ENCODE measurements at places on chromosomes 1 and 21.
A peak's percentile ranks its signal among the peaks of the same experiment; 100 is the strongest.

GRCh38 chr1:90340606-90341005, 345.7 kb downstream of the ZNF326 start:
- no peak for DNase-seq

GRCh38 chr21:35091496-35091895, 42.4 kb upstream of the RUNX1 start:
- DNase-seq = no peak

GRCh38 chr1:34362949-34363348, 186.2 kb downstream of the C1orf94 start:
- DNase-seq = no peak

- DNase-seq = no peak
Measured at GRCh38 chr1:62826901-62827300, 43.0 kb downstream of the ATG4C start.

DNA sequence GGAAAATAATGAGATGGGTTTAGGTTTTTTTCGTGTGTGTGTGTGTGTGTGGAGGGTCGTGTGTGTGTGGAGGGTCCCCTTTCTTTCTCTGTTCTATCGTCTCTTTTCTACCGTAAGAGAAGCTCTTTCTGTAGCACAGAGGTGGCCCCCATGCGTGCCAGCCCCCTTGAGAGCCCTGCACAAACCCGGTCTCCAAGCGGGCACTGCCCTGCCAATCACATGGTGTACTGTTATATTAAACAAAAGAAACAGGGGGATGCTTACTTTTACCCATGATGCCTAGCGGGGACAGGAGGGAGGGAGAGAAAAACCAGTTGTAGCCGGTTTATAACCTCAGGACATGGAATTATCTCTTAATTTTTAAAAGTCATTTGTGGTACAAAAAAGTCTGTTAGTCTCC, 41.0 kb downstream of the GATAD2B start:
- no peak for DNase-seq

DNA sequence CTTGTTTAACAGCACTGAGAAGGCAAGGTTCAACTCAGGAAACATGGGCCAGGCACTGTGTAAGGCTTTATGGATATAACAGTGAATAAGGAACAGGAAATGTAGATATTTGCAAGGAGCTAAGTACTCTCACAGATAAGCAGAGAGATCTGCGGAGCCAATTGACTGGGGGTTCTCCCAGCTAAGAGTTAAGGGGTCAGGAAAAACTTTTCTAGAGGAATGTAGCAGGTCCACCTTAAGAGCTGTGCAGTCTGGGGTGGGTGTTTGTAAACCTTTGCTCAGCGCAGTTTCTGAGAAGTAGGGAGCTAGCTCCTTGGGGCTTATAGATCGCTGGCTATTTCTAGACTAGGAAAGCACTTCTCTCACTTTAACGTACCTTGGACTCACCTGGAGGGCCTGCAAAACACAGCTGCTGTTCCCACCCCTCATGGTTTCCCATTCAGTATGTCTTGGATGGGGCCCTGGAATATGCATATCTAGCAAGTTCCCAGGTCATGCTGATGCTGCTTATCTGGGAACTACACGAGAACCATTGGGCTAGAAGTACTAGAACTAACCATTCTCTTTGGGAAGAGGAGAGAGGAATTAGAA, 51.7 kb downstream of the TLCD4 start:
- DNase-seq = no peak

GRCh38 chr1:77704736-77705135, 22.3 kb upstream of the ZZZ3 start:
- DNase-seq = no peak

- no peak for DNase-seq
Measured at GRCh38 chr1:61269602-61270001, 187.2 kb downstream of the NFIA start.

- DNase-seq = no peak
Measured at GRCh38 chr1:219126377-219126776, 47.3 kb upstream of the LYPLAL1 start.

GRCh38 chr1:22275626-22276395, 132.9 kb upstream of the WNT4 start:
- peak; percentile 27 for DNase-seq

DNA sequence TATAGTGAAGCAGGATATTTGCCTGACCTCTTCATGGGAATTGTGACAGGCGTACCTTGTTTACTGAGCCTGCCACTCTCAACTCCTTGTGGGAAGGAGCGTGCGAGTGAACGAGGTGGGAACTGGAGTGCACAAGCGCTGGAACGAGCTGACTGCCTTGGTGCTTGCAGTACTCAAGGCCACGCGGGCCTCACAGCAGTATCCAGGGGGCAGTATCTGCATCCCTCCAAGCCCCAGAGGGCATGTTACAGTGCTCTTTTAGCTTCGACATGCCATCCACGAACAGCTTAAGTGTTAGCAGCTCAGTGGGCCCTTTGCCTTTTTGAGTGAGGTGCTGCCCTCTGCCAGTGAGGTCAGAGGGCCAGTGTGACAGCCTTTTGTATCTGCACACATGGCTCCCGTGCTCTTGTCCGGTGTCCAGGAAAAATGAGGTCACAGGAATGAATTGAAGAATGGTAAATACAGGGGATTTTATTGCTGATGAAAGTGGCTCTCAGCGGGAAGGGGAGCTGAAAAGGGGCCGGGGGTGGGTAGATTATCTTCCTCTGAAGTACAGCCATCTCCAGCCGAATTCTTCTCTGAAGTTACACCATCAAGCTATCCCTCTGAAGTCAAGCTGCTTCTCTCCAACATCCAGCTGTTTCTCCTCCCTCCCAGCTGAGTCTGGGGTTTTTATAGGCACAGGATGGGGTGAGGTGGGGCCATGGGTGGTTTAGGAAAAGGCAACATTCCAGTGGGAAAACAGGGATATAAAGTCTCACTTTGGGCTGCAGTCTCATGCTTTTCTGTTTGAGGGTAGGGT, 69.3 kb downstream of the EPB41 start:
- no peak for DNase-seq

DNA sequence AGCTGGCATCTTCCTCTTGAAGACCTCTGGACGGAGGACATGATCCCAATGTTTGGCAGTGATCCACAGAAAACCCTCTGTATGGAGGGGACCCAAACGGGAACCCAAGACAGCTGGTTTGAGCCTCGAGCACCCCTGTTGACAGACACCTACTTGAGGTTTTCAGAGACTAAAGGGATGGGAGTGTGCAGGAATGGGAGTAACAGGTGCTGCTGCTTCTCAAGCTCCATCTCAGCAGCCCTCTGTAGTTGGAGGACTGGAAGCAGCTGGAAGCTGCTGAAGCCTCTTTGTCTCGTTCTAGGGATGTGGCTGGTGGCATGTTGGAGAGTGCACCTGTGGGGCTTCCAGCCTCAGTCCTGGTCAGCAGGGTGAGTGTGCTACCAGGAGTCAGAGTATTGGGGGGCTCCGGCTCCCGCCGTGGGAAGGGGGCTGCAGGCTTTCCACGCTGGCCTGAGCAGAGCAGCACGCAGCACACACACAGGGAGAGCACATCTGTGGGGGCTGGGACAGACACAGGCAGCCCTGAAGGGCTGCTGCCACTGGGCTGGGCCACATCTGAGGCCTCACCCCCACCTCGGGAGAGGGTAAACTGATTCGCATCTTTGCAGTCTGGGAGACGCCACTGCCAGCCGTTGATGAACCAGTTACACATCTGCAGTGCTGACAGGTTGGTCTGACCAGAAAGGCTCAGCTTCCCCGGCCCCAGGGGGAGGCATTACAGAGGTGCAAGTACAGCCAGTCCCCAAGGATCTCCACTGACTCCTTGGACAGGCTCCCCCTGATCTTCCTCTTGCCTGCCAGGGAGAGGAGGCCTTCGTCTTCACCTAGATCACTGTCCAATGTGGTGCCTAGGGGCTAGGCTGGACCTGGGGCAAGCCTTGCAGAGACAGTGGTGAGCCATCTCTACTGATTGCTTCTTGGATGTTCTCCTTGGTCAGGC, 56.6 kb downstream of the ADSS2 start:
- no peak for DNase-seq

DNA sequence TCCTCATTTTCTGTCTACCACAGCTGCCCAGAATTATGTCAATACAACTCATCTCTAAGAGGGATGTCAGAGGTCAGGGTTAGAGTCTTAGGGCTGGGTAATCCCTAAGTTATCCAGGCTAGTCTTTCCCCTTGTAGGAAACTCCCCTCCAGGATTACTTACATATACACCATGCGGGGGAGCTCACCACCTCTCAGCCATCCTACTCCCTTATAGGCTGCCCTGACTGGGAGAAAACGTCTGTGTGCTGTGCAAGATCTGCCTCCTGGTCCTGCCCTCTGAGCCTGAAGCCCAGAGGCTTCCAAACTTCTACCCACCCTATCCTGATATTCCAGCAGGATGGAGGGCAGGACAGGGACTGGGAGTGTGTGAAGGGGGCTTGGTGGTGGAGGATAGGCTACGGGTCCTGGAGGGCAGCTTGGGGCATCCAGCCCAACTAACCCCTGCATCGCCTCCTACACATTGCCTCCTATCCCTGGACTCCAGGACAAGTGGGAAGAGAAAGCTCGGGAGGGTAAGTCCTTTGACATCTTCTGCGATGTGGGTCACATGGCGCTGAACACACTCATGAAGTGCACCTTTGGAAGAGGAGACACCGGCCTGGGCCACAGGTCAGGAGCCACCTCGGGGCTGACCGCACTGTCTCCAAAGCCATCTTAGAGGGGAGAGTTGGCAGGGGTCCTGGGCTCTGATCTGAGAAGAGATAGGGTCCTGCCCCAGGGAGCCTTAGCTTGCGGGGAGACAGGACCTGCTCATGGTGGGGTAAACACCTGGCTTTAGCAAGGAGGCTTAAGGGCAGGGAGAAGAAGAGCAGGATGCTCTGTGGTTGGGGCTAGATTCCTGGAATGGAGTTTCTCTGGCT, 14.4 kb downstream of the CYP4B1 start:
- no peak for DNase-seq

GRCh38 chr1:17213148-17213781, 8.3 kb downstream of the PADI1 start:
- DNase-seq = no peak

DNA sequence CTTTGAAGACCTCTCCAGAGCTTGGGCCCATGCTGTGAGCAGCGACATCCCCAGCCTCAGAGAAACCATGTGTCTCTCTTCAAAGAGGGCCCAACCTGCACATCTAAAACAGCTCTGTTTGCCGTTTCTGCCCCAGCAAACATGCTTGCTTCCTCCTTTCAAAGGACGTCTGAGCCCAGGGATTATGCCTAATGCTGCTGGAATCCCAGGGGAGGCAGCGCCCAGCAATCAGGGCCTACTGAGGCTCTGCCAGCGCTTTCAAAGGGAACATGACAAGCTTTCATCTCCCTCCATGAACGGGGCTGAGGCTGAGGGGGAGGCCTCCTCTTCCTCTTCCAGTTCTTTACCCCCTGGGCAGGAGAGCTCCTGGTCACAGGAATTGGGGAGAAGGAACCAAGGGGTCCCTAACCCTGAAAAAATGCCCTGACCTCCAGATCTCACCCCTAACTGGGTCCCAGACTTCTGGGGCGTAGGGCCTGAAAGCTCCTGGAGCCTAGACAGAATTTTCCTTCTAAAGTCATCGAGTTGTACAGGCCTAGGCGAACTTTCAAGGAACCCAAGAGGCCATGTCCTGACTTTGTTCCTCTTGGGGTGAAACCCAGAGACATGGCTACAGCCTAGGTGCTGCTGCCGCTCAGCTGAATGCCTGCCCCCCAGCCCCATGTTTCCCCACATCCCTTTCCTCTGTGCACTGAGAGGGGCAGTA, 13.4 kb upstream of the ASCL5 start:
- no peak for DNase-seq

GRCh38 chr1:100730130-100730529, 10.6 kb downstream of the VCAM1 start:
- DNase-seq = no peak

- DNase-seq = no peak
Measured at GRCh38 chr1:150192012-150192411, 42.3 kb downstream of the PLEKHO1 start.

DNA sequence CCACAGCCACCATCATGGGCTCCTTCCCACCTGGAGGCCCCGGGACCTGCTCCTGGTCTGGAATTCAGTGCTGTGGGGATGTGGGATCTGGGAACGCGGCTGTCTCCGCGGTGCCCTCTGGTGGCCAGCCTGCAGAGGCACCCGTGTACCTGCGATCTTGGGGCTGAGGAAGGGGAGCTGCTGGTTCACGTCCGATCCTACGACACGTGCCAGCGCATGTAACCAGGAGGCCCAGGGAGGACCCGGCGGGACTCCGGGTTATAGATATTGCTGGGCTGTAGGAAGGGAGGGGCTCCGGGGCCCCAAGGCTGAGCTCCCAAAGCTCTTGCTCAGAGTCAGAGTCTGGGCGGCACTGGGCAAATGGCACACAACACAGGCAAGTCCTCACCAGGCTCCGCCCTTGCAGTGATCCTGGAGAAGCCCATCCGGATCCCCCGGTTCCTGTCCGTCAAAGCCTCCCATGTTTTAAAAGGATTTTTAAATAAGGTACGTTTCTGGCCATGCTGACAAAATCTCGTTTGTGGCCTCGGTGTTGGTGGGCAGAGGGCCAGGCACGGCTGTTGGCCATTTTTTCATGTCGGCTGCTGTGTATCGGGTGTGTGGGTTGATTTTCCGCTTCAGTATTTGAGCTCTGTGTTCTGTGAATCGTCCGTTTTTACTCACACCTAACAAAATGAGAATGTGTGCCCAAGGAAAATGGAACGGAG, 20.1 kb downstream of the FAAP20 start:
- no peak for DNase-seq

GRCh38 chr1:210003501-210003900, 65.5 kb downstream of the SYT14 start:
- no peak for DNase-seq

GRCh38 chr1:41870076-41870562, 48.6 kb downstream of the HIVEP3 start:
- no peak for DNase-seq

GRCh38 chr1:5423109-5423508, 569.1 kb downstream of the NPHP4 start:
- DNase-seq = peak; percentile 14

DNA sequence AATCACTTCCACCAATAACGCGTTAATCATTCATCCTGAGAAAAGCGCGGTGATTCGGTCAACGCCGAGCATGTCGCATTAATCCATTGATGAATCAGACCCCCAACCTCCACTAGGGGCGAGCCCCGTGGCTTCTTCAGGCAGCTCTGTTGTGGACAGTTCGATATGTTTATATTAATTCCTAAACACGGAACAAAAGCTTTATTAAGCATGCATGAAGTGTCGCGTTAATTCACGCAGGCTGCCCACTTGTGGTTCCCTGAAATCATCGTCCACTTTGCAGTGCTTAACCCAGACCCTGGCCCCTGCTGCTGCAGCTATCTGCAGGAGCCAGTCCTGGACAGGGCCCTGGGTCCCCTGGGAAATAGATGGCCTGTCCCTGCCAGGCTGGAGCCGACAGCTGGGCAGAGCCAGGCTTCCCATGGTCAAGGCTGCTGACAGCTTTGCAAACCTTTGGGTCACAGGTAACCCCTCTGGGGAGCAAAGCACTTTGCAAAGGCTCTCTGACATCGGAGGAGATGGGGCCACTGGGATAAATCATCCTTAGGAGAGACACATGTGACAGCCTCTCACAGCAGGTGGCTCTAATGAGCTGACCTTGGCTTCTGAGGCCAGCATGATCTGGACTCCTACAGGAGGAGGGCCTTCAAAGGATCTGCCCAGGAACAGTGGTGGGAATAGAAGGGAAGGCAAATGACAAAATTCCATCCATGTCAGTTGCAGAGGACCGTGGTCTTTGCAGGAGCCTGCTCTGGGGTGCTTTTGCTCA, 137.0 kb upstream of the AJAP1 start:
- no peak for DNase-seq
